Activated CD8-positive, alpha-beta memory T cell treated with anti-CD3 and anti-CD28 coated beads for 1 hour (primary cell): ENCODE measurements at places on chromosomes 3 and 15.

GRCh38 chr3:151203051-151203420, at the start of gene GPR171:
GPR171 (minus strand) TSS chr3:151203216; CDS start chr3:151199386, 3,830 bp downstream.
- peak; percentile 50 for DNase-seq

DNA sequence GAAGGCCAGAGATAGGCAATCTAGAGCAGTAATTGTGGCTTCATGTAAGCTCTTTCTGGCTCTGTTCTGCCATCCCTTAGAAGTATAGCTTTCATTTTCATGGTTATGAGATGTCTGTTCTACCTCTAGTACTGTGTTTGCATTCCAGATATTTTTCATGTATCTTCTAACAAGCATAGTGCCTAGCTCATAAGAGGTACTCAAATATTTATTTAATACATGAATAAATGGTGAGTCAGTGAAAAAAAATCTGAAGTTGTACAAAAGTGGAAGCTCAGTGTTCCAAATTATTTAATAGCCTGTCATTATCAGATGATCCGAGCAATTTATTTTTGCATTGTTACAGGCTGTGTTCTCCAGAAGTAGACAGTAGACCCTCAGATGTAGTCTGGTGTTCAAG, 64.3 kb downstream of the OXSM start:
- no peak for DNase-seq

GRCh38 chr3:89395456-89395855, 288.0 kb downstream of the EPHA3 start:
- no peak for DNase-seq

DNA sequence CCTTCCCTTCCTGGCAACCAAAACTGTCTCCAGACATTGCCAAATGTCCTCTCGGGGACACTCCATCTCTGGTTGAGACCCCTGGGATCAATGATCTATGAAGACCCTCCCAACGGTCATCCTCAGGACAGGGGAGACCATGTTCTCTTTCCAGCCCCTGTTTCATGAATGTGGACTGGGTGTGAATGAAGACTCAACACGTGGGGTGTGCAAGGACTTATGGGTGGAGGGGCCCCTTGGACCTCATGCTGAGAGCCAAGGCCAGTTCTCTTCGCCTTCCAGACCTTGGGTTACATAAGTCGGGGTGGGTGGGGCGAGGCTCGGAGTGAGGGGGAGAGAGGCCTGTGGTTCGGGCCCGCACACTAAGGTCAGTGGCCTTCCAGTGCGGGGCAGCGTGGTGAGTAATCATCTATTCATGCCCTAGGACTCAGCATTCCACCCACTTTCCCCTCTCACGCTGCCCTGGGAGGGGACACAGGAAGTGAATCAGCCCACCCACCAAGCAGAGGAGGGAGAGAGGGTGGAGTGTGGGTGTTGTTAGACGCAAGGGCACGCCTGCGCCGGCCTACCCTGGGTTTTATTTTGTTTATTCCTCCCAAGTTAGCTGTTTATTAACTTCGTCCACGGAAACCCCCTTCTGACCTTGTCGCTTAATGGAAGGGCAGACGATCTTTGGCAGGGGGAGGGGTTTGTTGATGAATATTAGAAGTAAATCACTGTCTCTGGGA, 6.7 kb downstream of the PAQR5 start:
- no peak for DNase-seq

DNA sequence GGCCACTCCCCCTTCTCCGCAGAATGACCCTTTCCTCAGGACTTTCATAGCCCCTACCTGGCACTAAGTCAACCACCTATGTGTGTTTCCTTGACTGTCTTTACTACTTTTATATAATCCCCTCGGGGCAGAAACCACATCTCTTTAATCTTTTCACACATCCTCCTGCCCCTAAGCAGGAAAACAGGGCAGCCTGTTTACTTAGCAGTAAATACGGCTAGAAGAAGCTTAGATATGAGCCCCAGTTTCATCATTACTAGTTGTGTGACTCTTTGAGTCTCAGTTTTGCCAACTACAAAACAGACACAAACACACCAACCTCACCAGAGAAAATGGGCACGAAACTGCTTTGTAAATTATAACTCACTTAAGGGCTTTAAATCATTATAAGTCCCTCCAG, 98.3 kb downstream of the CYP19A1 start:
- no peak for DNase-seq

DNA sequence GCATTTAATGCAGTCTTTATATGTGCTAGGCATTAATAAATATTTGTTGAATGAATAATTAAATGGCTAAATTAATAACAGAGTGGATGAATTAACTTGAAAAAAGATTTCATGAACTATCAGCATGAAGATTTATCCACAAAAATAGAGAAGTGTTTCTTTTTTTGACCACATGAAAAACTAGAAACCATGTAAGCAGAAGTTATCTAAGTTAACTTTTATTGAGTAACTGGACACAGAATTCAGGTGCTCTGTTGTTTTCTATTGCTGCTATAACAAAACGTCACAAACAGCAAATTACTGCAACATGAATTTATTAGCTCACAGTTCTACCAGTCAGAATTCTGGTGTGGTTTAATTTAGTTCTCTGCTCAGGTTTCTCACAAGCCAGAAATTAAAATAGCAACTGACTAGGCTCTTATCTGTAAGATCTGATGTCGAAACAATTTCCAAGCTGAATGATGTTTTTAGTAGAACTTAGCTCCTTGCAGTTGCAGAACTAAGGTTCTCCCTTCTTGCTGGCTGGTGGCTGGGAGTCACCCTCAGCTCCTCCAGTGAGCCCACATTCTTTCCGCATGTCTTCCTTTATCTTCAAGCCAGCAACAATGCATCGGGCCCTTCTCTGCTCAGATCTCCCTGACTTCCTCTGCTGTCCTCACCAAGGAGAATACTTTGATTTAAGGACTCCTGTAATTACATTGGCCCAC, 810.2 kb upstream of the ALCAM start:
- DNase-seq = no peak

DNA sequence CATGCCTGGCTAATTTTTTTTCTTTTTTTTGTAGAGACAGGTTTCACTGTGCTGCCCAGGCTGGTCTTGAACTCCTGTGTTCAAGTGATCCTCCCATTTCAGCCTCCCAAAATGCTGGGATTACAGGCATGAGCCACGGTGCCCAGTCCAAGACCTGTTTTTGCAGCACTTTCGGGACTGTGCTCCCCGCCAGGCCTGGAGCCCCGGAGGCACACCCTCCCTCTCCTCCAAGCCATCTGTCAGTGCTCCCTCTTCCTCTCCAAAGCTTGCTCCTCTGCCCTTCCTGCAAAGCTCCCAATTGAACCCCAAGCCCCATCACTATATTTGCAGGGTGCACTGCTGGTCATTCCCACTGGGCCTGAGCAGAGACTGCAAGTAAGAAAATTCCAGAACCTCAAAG, 98.1 kb downstream of the CORO2B start:
- DNase-seq = no peak

DNA sequence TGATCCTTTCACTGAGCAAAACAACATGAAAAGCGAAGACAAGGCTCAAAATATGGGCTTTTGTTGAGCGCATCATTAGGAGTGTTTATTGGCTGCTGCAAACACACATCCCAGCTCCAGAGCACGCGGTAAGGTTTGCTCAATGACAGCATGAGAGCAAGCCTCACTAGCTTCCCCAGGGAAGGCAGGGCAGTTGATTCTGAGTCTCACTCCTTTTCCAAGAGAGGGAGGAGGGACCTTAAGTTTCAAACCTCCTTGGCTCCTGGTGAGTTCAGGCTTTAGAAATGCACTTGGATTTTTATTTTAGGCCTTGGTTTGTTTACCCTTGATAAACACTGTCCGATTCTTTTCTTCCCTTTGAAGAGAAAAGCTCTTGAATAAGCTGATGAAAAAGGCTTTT, 69.1 kb upstream of the CACNA2D3 start:
- DNase-seq = no peak

- peak; percentile 23 for DNase-seq
These were observed 307.9 kb upstream of the CBLB start for GRCh38 chr3:106176734-106177133.

- no peak for DNase-seq
These were observed 1.8 kb downstream of the ONECUT1 start for GRCh38 chr15:52788099-52788986.

GRCh38 chr3:138940446-138940845, 6.5 kb downstream of the FOXL2 start:
- no peak for DNase-seq

DNA sequence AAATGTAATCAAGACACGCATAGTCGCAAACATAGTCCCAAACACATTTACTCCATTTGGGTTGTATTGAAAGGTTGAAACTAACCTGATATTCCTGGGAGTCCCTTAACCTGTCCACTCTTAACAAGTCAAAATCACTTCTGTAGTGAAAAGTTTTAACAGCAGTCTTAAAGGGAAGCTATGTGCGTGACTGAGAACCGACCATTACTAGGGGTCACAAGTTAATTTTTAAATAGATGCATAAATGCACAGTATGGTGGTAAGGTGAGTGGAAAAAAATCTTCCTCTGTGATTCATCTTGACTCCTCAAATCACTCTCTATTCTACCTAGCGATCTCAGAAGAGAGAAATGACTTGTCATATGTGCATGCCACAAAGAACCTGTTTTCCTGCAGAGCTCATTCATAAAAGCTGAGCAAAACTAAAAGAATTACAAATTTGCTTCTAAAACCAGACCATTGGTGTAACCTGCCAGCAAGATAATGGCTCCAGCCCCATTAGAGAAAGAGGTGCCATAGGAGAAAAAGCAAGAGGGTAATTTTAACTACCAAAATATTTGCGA, 4.8 kb downstream of the GPR15 start:
- DNase-seq = no peak

DNA sequence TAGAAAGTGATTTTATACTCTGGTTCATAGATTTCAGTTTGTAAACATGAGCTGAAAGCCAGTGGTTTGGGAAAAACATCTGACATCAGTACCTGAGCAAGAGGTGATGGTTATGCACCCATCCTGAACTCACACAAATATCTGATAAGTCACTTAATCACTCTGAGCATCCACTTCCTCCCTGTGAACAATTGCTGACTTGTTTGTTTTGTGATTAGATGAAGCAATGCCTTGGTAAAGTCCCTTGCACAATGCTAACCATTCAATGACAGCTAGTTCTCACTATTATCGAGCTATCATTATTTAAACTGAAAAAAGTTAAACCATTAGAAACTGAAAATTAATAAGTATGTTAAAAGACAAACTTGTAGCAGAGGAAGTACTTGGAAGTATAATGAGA, 303.0 kb downstream of the PLOD2 start:
- DNase-seq = no peak

DNA sequence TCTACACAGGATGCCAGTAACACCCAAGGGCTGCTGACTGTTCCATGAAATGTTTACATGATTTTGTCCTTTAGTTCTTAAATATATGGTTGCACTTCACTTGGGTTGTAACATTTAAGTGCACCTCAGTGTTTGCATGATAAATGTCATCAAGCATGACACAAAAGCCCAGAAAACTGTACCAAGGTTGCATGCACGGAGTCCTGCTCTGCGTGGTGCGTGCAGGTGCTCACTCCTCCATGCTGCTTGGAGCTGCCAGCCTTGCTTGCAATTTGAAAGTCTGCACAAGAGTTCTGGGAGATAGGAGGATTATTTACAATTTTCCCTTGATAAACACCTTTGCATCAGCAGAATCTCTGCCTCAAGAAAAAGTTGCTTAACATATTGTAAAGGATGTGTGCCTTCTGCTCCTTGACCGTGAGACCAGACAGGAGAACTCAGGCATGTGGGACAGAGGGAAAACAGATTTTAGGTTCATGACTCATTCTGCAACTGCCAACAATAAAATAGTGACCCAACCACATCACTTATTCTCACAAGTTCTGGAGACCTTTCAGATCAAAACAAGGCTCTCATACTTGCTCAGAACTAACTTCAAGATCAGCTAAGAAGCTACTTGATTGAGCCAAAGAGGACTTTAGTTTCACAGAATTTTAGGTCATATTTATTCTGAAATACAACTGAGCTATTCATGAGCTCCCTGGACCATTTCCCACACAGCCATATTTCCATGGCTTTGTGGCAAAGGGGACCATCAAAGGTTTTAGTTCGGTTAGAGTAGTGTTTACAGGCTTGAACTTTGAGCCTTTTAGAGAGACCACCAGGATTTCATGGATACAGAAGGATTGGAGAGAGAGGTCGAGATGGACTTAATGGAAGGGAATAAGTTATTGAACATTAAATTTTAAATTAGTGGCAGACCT, 128.4 kb upstream of the ZBED2 start:
- DNase-seq = no peak

GRCh38 chr3:118187221-118187620, 847.4 kb downstream of the IGSF11 start:
- DNase-seq = no peak

DNA sequence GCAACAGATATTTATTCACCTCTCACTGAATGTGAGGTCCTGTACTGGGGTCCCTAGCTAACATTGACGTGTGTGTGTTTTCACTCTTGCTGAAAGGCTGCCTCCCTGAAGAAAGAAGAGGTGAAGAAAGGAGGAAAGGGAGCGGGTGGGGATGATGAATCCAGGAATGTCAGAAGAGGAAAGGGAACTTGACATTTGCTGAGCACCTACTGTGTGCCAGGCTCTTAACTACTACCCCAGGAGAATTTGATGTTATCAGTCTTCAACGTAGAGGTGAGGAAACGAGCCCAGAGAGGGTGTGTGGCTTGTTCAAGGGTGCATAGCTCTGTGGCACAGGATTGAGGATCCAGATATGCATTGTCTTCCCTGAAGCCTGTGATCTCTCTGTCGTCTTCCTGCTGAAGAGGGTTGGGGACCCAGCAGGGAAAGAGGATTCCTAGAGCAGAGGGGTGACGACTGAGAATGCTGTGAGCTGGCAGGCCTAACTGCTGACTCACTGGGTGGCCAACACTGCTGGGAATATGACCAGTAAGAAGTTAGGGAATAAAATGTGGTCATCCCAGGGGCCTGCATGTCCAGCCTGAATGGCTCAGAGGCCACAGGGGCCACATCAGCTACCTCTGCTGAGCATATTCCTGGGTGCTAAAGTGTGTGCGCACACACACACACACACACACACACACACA, 6.6 kb upstream of the ATP2B2 start:
- DNase-seq = no peak

DNA sequence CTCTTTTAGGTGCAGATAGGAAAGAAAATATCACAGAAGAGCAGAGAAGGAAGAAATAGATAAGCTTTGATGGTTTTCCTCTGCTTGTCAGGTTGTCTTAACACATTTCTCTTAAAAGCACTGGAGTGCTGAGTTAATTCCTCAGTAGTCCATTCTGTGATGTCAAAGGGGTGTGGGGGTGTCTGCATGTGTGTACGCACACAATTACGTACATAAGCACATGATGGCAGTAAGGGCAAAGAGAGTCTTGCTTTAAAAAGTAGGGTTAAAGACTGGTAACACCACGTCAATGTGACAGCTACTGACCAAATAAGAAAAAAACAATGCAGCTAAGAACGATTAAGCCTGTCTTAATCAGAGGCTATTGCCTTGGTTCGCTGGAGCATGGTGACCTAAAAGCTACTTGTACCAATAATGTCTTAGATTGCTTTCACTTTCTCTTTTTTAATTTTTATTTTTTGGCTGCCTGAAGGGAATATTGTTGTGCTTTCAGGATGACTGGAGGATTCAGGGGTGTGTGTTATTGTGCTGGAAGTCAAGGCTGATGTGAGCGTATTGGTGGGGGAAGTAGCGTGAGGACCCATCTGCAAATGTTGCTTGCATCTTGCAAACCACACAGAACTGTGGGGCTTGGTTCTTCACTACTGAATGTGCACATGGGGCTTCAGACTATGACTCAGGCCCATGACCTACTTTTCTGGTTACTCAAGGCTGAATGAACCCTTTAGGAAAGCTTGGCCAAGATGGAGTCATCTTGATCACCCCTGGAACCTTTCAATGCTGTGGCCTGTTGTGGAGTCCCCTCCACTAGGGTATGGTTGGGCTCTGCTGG, 417.8 kb upstream of the TPM1 start:
- no peak for DNase-seq
